Amniotic stem cell (primary cell): ENCODE measurements at places on chromosomes 12 and 14.
A peak's percentile ranks its signal among the peaks of the same experiment; 100 is the strongest.

- DNase-seq = peak; percentile 4
Observed at GRCh38 chr12:102093319-102093718, 26.6 kb downstream of the NUP37 start.

DNA sequence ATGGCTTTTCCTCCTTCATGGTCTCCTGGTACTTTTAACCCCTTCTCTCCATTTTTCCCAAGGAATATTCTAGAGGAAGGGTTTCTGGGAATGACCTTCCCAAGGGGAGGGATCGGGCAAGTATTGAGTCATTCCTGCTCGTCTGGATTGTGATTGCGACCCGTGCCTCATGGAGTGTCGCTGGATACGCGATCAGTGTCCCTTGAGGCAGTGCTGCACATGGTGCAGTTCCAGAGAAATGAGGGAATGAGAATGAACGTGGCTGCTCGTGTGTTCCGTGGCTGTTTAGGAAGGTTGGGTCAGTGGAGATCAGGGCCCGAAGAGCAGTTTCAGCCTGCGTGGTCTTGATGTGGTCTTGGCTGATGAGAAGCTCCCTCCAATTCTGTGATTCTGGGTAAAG, 234.4 kb downstream of the CACNA1C start:
- DNase-seq = no peak

DNA sequence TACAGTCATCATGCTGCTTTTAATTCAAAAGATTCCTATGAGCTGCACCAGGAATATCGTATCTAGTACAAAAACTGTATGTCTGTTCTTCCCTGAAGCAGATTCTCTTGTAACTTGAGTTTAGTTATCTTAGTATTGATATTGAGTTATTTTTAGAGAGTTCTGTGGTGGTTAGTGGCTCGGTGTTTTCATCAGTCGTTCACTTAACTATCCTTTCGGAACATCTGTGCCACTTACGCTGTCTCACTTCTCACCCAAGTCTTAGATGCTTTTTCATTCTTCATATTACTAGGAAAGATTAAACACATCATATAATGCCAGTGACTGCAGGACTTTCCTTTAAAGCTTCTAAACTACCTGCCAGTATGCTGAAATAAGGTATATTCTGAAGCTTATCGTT, 251.0 kb downstream of the FBXL14 start:
- DNase-seq = no peak

- DNase-seq = no peak
Observed at GRCh38 chr12:3980504-3981272, 107.5 kb upstream of the PARP11 start.

DNA sequence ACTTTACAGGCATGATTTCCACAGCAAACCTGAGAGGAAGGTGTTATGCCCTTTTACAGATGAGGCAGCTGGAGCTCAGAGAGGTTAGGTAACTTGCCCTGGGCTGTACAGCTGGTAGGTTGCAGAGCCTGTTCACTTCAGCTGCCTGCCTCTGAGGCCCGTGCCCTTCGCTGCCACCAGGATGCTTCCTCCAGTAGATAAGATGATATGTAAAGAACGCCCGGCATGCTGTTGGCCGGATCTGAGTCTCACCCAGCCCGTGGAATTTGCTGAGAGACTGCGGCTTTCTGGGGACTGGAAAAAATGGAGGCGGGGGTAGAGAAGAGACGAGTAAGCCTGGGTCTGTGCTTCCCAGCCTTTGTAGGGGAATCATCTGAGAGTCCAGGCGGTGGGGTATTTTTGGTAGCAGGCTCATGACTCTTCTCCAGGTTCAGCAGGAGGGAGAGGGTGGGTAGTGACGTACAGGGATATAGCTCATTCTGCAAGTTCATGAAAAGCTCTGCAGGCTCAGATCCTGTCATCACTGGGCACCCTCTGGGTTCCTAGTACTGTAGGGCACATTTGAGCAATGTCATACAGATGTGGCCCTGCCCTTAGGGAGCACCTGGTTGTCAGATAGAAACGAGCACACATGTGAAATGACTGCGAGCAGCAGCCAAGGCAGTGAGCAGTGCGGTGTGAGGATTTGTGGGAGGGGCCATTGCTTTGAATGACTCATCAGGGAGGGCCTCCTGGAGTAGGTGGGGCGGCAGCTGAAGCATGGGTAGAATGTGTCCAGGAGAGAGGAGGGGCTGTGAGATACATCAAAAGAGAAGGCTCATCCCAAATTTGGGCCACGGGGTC, 159.4 kb downstream of the TSPAN9 start:
- no peak for DNase-seq

GRCh38 chr12:74365178-74365964, 172.3 kb upstream of the ATXN7L3B start:
- no peak for DNase-seq

DNA sequence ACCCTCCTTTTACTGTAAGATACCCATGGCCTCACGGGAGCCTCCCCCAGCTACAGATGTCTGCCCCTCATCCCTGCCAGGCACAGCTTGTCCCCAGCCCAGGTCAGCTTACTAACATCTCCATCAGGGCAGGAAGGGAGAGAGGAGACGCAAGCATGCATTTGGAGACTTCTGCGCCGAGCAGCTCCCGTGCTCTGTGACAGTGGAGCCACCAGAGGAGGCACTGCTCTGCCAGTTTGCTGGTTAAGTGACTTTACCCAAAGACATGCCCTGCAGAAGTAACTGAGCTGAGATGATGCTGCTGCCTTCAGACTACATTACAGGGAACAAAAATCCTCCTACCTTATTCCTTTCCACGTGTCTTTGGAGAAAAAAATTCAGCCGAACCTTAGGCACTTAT, 133.4 kb downstream of the ESRRB start:
- no peak for DNase-seq

DNA sequence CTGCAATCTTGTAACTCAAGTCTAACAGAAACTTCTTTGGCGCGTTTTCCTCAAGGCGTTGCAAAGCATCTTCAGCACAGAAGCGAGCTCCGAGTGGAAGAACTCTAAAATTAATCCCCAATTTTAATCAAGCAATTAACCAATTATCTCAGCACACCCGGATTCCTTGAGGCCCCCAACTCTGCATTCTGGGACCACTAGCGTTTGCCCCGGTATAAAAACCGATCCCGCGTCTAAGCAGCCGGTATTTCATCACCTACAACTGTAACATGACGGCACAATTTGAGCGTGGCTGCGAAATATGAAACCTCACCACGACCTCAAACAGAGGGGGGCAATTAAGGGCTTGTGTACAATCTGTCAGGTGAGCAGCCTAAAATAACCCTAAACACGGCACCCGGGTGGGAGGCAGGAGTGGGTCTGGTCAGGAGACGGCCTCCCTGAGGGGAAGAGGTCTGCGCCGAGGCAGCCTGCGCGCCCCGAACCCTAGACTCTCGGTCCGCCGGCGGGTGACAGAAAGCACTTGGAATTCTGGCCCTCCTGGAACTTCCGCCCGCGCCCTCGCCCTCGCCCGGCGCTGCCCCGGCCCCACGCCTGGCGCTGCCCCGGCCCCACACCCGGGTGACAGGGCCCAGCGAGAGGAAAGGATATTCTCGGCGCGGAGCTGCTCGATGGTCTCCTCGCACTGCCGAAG, 594 bp downstream of the ZCCHC8 start:
- peak; percentile 16 for DNase-seq

DNA sequence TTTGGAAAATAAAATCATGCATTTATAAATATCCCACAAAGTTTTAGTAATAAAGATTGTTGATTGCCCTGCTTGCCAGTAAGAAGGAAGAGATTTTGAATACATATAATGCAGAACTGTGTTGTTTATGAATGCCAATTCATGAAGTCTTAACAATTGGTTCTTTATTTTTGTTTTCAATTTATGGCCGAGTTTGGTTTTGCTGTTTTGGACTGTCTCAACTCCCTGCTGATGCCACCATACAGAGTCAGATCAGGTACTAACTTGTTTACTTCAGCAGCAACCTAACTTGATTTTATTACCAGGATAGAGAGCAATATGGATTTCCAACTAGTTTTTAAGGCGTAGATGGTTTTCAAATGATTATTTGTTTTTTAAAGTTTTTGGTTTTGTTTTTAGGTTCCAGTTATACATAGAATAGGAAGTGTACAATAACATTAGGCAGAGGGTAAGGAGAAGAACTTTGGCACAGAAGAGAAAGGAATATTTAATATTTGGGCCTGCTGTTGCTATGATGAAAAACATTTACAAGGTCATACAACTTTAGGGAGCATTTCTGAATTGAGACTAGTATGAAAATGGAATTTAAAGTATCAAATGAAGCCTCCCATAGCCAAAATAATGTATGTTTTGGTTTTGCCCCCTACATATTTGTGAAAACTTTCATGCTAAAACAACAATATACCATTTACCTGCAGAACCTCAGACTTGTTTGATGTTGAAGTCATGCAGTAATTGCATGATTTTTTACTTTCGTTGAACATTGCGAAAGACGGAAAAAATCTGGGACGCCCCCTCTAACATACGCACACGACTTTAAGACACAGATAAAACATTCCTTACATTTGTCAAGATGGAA, 904 bp upstream of the FAM177A1 start:
- DNase-seq = no peak

DNA sequence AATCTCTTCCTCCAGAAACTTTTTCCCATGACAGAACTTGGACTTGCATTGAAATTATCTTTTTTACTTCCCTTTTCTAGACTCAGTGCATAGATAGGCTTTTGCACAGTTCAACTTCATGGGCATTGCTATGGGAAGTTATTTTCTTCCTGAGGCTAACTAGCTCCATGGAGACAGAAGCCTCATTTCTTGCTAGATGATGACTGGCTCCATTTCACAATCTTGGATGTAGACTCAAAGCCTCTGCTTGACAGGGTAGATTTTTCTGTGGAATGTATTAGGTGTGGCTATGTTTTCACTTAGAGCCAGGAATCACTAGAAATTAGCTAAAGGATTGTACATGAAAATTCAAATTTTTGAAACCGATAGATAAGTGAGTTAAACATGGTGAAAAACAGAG, 884.1 kb upstream of the MGAT4C start:
- DNase-seq = no peak

- DNase-seq = no peak
Observed at GRCh38 chr14:100092832-100093231, 27.6 kb downstream of the EVL start.

- DNase-seq = no peak
Observed at GRCh38 chr12:89544022-89544421, 18.2 kb upstream of the POC1B start.

- DNase-seq = no peak
Observed at GRCh38 chr12:117439531-117440001, 78.1 kb upstream of the NOS1 start.

GRCh38 chr14:66117600-66117999, 368.6 kb upstream of the CCDC196 start:
- DNase-seq = no peak

DNA sequence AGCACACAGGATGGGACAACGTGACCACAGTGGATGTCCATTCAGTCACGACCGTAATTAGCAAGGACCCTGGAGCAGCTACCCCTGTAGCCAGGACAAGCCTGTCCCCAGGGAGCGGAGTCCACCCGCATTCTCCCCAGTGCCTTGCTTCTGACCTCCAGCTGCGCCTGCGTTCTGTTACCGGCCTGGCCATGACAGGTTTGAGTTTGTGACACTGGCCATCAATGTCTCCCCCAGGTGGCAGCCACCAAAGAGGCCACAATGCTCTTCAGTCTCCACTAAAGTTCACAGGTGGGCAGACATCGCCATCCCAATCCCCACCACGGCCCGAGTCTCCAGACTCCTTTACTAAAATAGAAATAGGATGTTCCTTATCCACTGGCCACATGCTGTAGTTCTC, 96.7 kb downstream of the TMEM132D start:
- no peak for DNase-seq

GRCh38 chr14:102870994-102871831, 51.2 kb upstream of the AMN start:
- no peak for DNase-seq

DNA sequence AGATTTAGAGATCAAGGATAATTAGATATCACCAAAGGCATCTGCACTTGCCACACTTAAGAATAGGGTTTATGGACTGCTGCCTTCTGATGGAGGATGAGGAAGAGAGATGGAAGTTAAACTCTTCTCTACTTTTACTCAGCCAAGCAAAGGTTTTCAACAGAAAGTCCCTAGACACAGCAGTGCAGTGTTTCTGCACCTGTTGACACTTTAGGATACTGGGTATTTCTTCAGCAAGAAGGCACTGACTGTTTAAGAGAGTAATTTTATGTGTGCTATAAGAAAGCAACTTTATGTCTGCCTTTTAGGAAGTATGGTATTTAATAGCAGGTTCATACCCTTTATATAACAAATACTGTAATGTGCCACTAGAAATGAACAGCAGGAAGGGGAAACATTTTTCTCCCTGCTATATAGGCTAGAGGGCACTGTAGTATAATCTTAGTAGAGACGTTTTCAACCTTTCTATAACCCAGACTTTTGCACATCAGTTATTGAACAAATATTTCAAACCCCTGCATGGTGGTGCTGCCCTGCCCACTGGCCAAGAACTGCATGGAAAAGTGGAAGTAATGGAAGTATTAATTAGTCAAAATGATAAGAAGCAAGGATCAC, 225.0 kb upstream of the GRIP1 start:
- DNase-seq = no peak

DNA sequence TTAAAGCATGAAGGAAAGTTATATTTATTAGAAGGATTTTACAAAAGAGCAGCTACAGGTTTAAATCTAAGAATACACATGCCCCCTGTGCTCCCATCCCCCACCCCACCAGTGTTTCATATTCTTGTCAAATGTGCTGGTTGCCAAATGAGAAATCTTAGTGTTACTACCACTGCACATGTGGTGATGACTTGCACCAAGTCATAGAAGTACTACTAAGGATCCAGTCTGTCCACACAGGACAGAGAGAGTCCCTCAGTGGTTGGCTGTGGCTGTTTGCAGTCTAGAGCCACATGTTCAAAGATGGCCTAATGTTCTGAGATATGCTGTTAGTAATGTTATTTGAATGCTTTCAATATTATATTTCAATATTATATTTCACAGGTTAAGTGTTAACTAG, 268.8 kb downstream of the ADAMTS20 start:
- no peak for DNase-seq

GRCh38 chr12:73863546-73863945, 674.1 kb upstream of the ATXN7L3B start:
- no peak for DNase-seq
